ENCODE measurements at places on chromosomes 5 and 9. TPM values are rescaled to one million over a fixed set of nuclear protein-coding genes. Genes with fewer than 3 reads are reported as not detected.
A peak's percentile ranks its signal among the peaks of the same experiment; 100 is the strongest.

The MARCHF11 gene
- total RNA-seq: not detected

The CCL27 gene
- not detected for total RNA-seq

The SPINK13 gene
- not detected for total RNA-seq

The IFT74 gene
- total RNA-seq: 8.7 TPM

The SLC34A1 gene
- total RNA-seq: 0.63 TPM

The REEP2 gene
- total RNA-seq: 0.28 TPM

DNA sequence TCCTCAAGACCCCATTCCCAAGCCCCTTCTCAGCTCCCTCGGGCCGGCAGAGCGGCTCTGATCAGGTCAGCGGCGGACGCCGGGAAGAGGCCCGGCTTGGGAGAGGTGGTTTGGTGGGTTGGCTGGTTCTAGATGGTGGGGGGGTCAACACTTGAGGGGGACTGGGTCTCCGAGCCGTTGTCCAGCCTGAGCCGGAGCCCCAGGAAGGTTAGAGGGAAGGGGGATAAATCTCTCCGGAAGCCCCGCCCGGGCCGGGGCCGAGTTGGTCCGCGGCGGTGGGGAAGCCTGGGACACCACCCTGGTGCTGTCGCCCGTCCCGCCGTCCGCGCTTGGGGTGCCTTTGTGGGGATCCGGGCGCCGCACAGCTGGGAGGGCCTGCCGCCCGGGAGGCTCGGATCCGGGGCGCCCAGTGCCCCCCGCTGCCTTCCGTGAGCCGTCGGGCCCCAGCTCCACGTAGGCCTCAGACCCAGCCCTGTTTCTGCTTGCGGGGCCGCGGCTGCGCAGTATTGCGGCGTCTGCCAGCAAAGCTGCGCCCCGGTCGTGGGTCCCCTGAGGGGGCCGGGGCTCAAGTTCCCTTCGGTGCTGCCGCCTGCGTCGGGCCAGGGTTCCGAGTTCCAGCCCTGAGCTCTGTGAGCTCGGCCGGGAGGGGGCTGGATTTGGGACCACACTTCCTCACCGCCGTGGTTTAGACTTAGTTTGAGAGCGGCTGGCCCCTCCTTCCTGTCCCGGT lies 542 bp upstream of the TRIM52 start:
- peak; percentile 86 for DNase-seq
- peak overlapping the region; percentile 92 for H3K4me3 ChIP-seq
- H3K27ac ChIP-seq: peak overlapping the region; percentile 98
- H3K4me1 ChIP-seq: peaks cover 41% of the 10 kb centered on the region
- no peaks in the 10 kb centered on the region for H3K27me3 ChIP-seq

GRCh38 chr9:121770415-121771273 lies 119.2 kb downstream of the DAB2IP start:
- DNase-seq: no peak
- no peak overlapping the region for H3K4me3 ChIP-seq
- no peaks in the 10 kb centered on the region for H3K36me3 ChIP-seq
- no peaks in the 10 kb centered on the region for H3K27me3 ChIP-seq
- H3K4me1 ChIP-seq: no peaks in the 10 kb centered on the region

DNA sequence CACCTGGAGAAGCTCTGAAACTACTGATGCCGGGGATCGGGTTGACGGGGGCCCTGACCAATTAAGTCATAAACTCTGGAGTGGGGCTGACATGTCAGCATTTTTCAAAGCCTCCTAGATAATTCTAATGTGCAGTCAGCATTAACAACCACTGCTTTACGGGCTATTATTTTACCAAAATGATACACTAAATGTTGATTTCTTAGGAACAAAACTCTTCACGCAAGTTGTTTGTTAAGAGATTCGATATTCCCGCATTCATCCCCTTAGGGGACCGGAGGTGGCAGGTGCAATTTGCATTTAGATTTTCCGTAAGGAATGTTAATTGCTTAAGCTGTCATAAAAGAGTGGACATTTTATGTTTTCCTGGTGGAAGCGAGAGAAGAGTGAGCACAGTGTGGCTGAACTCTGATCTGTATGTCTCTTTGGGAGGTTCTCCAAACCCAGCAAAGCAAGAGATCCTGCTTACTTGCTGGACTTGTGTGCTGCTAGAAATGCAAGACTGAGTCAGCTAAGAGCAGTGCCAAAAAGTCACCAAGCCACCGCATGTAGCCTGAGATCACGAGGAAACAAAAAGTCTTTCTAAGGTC lies 77.6 kb downstream of the UGCG start:
- no peaks in the 10 kb centered on the region for H3K4me1 ChIP-seq
- no peaks in the 10 kb centered on the region for H3K27me3 ChIP-seq
- H3K27ac ChIP-seq: no peak overlapping the region
- H3K36me3 ChIP-seq: no peaks in the 10 kb centered on the region
- no peak overlapping the region for H3K4me3 ChIP-seq

- no peaks in the 10 kb centered on the region for H3K36me3 ChIP-seq
- DNase-seq: no peak
- no peak overlapping the region for H3K27ac ChIP-seq
These were observed 1.8 kb upstream of the PDE8B start for GRCh38 chr5:77208507-77209163.

DNA sequence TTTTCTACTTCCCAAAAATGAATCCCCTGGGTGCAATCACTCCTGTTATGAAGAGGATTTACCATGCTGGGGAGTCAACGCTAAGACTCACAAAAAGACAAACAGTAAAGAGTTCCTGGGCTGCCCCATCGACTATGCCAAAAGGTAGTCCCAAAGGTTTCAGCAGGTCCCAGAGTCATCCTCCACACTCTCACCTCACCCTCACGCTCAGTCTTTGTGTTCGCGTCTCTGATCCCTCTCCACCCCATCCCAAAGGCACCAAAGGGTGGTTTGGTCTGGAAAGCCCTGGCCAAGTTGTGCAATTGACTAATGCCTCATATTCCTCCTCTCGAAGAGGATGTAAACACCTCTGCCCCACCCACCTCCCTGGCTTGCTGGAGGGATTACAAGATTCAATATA lies 240.2 kb upstream of the NFIL3 start:
- no peak overlapping the region for H3K27ac ChIP-seq
- DNase-seq: no peak
- H3K4me3 ChIP-seq: no peak overlapping the region
- H3K36me3 ChIP-seq: no peaks in the 10 kb centered on the region
- H3K27me3 ChIP-seq: no peaks in the 10 kb centered on the region

GRCh38 chr5:171579976-171580411 lies 160.5 kb downstream of the FGF18 start:
- no peak overlapping the region for H3K27ac ChIP-seq
- H3K4me3 ChIP-seq: no peak overlapping the region
- no peak for DNase-seq
- H3K36me3 ChIP-seq: no peaks in the 10 kb centered on the region
- no peaks in the 10 kb centered on the region for H3K27me3 ChIP-seq

DNA sequence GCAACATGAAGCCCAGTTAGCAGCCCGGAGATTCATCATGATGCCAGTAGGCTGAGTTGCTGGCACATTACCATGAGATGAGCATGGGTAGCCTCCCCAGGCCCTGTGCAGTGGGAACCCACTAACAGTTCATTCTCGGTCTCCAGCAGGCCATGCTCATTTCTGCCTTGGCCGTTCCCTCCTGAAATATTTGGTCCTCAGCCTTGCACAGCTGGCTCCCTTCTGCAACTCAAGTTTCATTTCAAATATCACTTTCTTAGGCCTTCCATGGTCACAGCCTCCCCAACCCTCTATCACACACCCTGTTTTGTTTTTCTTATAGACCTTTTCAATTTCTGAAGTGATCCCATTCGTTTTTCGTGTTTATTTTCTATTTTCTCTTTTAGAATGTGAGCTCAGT lies 125.4 kb upstream of the VLDLR start:
- no peak for DNase-seq
- H3K27me3 ChIP-seq: no peaks in the 10 kb centered on the region
- no peaks in the 10 kb centered on the region for H3K36me3 ChIP-seq
- H3K4me3 ChIP-seq: no peak overlapping the region
- H3K4me1 ChIP-seq: no peaks in the 10 kb centered on the region

- H3K4me1 ChIP-seq: no peaks in the 10 kb centered on the region
- no peaks in the 10 kb centered on the region for H3K27me3 ChIP-seq
These were observed 42.7 kb downstream of the ST8SIA4 start for GRCh38 chr5:100860407-100860806.

- DNase-seq: no peak
- H3K4me1 ChIP-seq: no peaks in the 10 kb centered on the region
These were observed 39.8 kb upstream of the GLRA1 start for GRCh38 chr5:151964471-151964870.

GRCh38 chr5:81757404-81757803 lies 6.5 kb upstream of the SSBP2 start:
- no peak overlapping the region for H3K27ac ChIP-seq
- H3K4me1 ChIP-seq: no peaks in the 10 kb centered on the region
- H3K27me3 ChIP-seq: no peaks in the 10 kb centered on the region
- DNase-seq: no peak

GRCh38 chr9:33242609-33243134 lies 2.7 kb downstream of the SPINK4 start:
- no peaks in the 10 kb centered on the region for H3K4me1 ChIP-seq
- H3K27ac ChIP-seq: no peak overlapping the region

GRCh38 chr5:154058055-154059038 lies 19.6 kb downstream of the MFAP3 start:
- no peak overlapping the region for H3K27ac ChIP-seq
- H3K27me3 ChIP-seq: no peaks in the 10 kb centered on the region
- peaks cover 14% of the 10 kb centered on the region for H3K4me1 ChIP-seq
- no peak overlapping the region for H3K4me3 ChIP-seq
- DNase-seq: no peak
- peaks cover 13% of the 10 kb centered on the region for H3K36me3 ChIP-seq
